ENCODE measurements at places on chromosomes 16 and 17. TPM values are rescaled to one million over a fixed set of nuclear protein-coding genes. Genes with fewer than 3 reads are reported as not detected.
A peak's percentile ranks its signal among the peaks of the same experiment; 100 is the strongest.

DPEP3 gene
- not detected for total RNA-seq

SLC6A2 gene
- not detected for total RNA-seq

RBFOX1 gene
- total RNA-seq, result not detected

DNA sequence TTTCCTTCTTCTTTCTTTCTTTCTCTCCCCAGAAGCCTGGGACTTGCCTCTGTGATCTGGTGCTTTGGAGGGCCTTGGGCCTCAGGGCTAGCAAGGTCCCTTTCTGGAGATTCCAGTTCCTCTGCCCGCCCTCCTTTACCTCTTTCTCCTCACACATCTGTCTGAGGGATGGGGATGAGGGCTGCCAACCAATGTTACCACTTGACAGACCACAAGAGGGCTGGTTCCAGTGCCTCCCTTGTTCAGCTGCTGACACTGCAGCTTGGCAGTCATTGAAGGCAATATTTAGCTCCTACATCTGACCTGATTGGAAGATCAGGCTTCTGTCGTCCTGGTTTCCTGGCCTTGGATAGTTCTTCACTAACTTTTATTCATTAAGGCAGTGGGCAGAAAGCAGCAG, 3.6 kb upstream of the ZNF652 start:
- H3K4me1 ChIP-seq, result no peaks in the 10 kb centered on the region
- no peaks in the 10 kb centered on the region for H3K27me3 ChIP-seq
- no peak overlapping the region for H3K4me3 ChIP-seq
- peak; percentile 54 for DNase-seq
- H3K27ac ChIP-seq, result no peak overlapping the region

DNA sequence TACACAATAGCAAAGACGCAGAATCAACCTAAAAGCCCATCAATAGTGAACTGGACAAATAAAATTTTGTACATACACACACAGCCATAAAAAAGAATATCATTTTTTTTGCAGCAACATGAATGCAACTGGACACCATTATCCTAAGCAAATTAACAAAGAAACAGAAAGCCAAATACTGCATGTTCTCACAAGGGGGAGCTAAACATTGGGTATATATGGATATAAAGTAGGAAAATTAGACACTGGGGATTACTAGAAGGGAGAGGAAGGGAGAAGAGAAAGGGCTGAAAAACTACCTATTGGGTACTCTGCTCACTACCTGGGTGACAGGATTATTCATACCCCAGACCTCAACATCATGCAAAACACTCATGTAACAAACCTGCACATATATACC, 28.2 kb downstream of the ADAMTS18 start:
- H3K27me3 ChIP-seq, result peaks cover 5% of the 10 kb centered on the region
- H3K27ac ChIP-seq, result no peak overlapping the region
- H3K4me1 ChIP-seq, result no peaks in the 10 kb centered on the region
- DNase-seq, result peak; percentile 31
- H3K4me3 ChIP-seq, result no peak overlapping the region

VWA3A gene
- total RNA-seq, result not detected

Measured in GM23248 (cell line).